ENCODE measurements at places on chromosomes 16 and 17.

DNA sequence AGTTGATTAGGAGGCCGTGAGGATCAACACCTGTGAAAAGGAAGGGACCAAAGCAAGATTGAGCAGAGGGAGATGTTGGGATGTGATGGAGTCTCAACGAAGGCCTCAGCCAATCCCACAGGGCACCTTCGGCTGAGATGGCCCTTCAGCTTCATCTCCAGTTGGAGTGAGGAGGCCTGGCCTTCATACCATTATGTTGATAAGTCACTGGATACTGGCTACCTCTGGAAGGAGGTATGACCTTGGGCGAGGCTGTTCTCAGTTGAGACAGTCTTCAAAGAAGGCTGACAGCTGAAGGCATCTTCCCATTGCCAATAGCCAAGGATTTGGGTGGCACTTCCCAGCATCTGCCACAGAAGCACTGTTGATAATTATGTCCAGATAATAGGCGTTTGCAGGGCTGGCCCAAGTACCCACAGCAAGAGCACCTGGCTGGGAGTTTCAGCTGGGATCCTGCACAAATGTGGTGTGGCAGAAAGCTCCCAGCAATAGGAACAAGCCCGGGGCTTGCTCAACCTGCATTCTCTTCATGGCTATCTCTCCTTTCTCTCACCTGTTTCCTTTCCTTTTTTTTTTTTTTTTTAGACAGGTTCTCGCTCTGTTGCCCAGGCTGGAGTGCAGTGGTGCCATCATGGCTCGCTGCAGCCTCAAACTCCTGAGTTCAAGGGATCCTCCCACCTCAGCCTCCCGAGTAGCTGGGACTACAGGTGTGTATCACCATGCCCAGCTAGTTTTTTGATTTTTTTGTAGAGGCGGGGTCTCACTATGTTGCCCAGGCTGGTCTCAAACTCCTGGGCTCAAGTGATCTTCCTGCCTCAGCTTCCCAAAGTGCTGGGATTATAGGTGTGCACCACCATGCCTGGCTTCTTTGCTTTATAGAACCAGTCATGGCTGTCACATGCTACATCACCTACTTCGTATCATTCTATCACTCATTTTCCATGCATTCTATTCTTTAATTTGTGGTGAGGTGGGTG, 18.2 kb upstream of the MAP3K14 start:
- no peak for DNase-seq

- no peak for DNase-seq
Observed at GRCh38 chr16:25235991-25236390, 19.2 kb downstream of the AQP8 start.

DNA sequence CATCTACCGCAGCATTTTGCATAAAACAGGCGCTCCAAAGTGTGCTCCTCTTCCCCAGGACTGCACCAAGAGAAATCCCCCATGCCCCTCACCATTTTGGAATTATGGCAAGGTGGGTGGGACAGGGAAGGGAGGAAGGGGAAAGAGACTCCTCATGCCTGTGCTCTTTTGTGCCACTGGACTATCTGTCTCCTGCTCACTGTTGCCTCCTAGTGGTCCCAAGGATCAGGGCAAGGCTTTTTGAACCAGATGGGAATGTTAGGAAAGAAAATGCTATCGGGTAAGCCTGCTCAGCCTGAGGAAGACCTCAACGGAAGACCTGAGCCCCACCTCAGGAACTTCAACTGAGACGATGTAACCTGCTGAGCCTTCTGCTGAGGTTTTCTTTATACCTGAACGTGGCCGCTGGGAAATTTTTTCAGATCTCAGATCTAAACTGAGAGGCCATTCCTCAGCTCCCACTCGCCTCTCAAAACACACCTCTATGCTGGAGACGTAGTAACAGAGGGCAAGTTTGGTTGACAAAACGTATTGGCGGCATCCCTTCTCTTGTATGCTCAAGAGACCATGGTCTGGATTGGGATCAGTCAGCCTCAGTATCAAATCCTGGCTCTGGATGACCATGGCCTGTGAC, 58.3 kb downstream of the SPACA3 start:
- peak; percentile 15 for DNase-seq

DNA sequence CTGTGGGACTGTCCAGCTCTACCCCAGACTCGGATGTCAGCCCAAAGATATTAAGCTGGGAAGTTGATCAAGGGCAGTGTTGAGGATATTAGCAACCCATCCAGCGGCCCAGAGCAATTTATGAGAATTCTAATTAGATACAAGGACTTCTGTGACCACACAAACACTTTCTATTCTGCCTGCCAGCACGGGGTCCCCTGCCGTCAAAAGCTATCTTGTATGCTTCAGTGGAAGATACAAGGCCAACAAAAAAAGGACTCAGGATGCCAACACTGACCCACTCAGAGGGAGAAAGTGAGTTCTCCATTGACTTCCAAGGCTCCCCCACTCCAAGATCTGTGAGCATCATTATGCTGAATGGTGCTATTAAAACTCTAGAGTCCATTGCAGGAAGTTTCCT, 390.7 kb downstream of the GRIN2A start:
- DNase-seq = no peak

DNA sequence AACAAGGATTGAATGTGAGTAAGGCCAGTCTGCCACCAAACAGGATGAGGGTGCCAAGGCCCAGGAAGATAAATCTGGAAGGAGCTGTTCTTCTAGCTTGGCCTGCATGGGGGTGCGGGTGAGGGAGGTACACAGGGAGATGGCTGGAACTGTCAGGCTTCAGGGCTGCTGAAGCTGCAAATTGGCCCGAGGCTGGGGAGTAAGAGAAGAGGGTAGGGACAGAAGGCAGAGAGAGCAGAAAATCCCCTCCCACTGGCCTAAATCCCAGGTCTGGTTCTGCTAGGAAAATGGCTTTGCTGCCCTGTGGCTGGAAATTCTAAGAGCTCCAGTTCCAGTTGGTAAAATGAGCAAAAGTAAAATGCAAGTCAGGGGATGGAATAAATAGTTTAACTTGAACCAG, 87.9 kb downstream of the CCDC182 start:
- no peak for DNase-seq

DNA sequence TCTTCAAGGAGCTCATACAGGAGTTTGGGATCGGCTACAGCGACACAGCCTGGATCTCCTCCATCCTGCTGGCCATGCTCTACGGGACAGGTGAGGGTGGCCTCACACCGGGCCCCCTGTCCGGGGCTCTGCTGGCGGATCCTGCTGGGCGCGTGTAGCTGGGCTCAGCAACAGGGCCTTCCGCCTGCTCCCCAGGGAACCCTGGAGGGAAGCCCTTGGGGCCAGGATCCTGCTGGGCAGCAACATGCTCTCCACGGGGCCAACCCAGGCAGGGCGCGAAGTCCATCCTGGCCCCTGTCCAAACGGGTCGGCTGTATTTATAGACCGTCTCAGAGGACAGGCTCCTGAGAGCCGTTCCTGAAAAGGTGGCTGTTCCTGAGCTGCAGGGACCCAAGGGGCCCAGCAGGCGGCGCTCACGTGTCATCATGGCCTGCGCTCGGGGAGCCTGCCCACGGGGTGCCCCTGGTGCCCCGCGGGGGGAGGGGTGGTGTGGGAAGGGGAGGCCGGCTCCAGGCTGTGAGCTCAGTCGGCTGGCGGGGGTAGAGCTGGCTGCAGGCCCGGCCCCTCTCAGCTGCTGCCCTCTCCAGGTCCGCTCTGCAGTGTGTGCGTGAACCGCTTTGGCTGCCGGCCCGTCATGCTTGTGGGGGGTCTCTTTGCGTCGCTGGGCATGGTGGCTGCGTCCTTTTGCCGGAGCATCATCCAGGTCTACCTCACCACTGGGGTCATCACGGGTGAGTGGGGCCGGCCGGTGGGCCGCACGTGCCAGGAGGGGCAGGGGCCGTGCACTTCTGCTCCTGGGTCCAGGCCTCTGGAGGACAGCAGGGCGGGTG, 7.5 kb downstream of the SLC16A3 start:
- DNase-seq = no peak

GRCh38 chr16:64096689-64097088, 1025.2 kb downstream of the CDH11 start:
- no peak for DNase-seq

DNA sequence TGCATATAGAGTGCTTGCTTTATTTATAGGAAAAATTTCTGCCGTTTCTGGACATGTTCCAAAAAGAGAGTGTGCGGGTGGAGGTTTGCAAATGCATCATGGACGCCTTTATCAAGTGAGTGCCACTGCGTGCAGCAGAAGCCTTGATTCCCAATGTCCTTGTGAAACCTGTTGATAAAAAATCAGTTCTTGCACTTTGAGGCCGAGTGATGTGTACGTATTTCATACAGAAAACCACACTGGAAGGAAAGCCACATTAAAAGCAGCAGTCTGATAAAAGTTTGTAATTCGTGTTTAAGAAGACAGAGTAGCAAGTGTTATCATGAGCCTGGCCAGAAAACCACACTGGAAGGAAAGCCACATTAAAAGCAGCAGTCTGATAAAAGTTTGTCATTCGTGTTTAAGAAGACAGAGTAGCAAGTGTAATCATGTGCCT, 78.0 kb downstream of the KNOP1 start:
- DNase-seq = no peak

GRCh38 chr17:13228225-13228624, 210.4 kb upstream of the ELAC2 start:
- no peak for DNase-seq

DNA sequence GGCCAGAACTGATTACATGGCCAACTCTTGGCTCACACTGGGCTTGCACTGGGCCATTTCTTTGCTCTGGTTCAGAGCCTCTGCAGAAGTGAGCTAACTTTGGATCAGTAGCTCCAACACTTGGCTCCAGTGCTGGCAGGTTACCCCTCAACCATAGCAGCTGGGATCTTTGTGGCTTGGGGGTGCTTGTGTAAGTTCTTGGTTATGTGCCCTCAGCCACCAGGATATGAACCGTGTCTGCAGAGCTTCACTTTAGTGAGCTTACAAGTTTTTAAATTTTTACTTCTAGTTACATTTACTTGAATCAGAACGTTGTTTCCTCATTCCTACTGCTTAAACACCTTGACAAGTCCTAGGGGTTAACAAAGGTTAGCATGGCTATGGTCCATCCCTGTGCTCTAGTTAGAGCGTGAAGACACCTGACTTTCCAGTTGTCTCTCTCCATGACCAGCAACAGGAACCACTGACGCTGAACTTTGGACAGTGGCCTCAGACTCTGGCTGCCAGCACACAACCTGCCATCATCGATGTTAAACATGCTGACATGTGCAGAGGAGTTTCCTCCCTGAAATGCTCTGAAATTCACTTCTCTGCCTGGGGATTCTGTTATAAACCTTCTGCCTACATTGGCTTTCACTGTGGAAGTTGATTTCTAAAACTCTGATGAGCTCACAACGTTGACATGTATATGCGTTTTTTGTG, 4.1 kb downstream of the PDF start:
- DNase-seq = no peak

DNA sequence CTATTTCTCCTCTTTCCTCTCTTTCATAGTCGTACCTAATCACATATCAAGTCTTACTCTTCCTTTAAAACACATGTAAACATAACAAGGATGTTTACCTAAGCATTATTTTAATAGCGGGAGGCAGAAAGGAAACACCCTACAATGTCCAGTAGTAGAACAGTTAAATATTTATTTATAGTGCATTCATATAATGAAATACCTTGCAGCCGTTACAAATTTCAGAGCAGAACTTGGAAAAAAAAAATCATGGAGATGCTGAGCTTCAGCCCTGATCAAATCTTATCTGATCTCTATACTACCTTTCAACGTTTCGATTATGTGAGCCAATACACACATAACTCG, 39.6 kb downstream of the GRB2 start:
- no peak for DNase-seq

- DNase-seq = no peak
Observed at GRCh38 chr17:9173386-9173983, 152.2 kb downstream of the NTN1 start.

- DNase-seq = no peak
Observed at GRCh38 chr16:88747588-88748301, 37.3 kb downstream of the PIEZO1 start.

DNA sequence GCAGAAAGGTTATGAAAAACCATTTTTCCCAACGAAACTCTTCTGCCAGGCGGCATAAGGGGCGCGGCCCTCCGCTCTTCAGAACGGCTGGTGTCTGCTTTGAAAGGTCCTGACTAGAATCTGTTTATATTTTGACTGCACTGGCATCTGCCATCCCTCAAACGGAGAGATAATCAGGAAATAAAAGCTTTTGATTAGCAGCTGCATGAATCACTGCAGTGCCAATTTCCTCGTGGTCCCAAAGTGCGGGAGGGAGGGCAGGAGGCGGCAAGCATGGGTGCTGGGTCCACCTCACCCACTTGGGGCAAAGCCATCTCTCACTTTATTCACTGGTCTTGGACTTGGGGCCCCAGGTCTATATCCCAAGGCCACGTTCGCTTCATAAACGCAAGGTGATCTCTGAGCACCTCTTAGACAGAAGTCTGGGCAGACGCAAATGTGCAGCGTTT, 49.7 kb downstream of the TBC1D16 start:
- no peak for DNase-seq

- DNase-seq = no peak
Observed at GRCh38 chr17:48100591-48101011, 677 bp downstream of the CBX1 start.

DNA sequence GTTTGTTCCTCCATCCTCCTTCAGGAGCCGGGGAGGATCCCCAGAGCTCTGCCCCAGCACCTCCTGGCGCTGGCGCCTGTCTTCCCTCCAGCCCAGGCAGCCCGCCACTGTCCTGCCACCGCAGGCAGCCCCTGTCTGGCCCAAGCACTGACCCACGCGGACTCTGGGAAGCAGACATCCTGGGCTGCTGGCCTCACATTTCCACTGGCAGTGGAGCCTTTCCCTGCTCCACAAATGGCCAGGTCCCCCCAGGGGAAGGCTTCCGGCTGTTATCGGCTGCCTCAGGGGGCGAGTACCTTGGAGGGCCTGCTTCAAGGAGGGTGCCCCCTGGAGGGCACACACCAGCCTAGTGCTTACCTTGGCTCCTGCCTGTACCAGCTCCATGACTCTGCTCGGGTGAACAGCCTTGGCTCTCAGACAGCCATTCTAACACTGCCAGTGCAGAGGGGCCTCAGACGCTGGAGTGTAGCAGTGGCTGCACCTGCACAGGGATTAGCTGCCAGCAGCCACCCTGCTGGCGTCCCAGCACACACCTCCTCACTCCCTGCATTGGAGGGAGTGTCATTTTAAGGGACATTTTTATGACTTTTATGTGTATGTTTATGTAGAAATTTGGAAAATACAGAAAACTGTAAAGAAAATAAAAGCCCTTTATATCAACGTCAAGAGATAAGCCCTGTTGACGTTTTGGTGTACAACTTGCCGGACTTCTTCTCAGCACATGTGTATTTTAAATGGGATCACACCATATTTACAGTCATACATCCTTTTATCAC, 21.0 kb downstream of the ACE start:
- DNase-seq = no peak

DNA sequence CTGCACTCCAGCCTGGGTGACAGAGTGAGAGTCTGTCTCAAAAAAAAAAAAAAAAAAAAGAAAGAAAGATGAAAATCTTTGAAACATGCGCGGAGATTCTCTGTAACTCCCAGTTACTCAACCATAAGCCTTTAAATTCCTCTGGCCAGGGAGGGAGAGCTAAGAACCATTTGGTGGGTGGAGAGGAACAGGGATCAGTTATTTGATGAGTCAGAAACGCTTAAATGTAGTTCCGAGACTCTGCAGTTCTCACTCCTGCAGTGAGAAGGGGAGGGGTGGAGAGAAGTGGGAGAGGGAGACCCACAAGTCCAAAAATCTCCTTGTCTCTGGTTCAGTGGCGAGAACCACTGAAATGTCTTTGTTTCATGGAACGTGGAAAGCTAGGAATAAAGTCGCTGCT, 266.7 kb downstream of the SOX9 start:
- no peak for DNase-seq

- no peak for DNase-seq
Observed at GRCh38 chr17:62867303-62867702, 59.2 kb upstream of the MARCHF10 start.

- no peak for DNase-seq
Observed at GRCh38 chr17:3904501-3904900, 11.6 kb upstream of the CAMKK1 start.
